Activated CD8-positive, alpha-beta memory T cell treated with anti-CD3 and anti-CD28 coated beads for 48 hours (primary cell): ENCODE measurements at places on chromosomes 4 and X.

- DNase-seq: no peak
Observed at GRCh38 chrX:24647257-24648058, at the start of gene PCYT1B. PCYT1B (minus strand) TSS chrX:24647347; CDS start chrX:24647105, 242 bp downstream.

DNA sequence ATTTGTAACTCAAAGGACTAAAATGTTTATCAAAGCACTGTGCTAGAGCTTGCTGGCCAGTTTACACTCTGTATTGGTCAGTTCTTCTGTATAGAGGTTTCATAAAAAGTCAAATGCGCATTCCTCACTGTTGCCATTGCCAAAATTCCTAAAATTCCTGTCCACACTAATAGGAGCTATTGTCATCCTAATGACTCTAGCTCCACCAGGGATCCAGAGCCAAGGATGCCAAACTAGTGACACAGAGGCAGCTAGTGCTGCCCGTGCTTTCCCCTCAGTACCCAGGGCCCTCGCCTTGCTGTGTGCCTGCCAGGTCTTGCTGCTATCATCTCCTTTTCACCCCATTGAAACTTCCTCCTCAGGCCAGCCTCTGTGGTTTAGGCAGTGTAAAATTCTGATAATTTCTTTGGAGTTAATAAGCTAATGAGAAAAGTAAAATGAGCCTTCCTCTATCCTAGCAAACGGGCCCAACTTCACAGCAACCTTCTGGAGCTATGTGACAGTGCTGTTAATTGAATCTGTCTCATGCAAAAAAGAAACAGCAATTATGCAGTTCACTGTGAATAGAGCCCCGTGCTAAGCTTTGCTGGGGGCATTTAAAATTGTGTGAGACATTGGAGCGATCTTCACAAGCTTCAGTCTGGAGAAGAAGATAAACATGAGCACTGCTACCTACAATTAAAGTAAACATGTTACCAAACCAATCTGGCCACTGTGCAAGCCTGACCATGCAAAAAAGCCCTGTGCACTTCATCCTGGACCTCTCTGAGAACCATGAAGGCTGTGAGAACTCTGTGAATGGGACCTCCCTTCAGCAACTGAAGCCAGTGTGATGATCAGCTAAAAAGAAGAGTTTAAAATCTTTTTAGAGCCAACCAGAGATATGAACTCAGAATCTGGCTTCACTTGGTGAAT, 43.1 kb upstream of the FGF2 start:
- no peak for DNase-seq

DNA sequence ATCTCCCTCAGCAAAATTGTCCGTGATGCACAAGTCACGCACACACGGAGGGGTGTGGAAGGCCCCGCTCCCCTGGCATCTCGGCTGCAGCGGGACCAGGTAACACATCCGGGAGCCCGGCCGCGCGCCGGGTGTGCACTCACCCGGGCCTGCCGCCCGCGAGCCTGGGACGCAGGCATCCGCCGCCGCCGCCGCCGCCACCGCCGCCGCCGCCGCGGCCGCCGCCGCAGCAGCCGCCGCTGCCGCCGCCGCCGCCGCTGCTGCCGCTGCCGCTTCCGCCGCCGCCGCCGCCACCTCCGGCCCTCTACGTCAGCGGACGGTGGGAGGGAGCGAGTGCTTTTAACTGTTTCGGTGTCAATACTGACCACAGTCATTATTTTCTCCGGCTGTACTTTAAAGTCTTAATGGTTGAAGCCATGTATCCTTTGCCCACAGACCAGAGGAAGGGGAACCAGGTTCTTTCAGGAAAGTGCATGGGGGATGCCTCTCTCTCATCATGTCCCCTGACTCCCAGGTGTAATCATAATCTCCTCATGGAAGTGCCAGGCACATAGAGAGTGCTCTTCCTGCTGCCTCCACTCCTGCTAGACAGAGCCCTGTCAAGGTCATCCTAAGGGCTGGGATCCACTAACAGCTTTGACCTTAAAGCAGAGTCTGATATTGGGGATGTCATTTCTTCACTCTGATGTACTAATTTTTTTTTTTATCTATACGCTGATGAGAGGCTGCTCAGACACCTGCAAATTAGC, 38.0 kb downstream of the MAGEE2 start:
- DNase-seq: no peak

DNA sequence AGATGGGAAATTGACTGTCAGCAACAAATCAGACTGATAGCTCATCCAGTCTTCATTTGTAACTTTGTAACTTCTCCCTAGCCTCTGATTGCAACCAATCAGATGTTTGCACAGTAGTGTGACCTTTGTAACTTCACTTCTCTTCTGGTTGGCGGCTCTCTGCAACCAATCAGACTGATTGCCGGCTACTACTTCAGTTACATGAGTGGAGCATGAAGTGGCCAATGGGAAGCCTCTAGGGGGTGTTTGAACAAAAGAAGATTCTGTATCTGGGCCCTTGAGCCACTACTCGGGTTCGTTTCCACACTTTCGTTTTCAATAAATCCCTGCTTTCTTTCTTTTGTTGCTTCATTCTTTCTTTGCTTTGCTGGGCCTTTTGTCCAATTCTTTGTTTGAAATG, 1285.8 kb downstream of the TECRL start:
- no peak for DNase-seq

DNA sequence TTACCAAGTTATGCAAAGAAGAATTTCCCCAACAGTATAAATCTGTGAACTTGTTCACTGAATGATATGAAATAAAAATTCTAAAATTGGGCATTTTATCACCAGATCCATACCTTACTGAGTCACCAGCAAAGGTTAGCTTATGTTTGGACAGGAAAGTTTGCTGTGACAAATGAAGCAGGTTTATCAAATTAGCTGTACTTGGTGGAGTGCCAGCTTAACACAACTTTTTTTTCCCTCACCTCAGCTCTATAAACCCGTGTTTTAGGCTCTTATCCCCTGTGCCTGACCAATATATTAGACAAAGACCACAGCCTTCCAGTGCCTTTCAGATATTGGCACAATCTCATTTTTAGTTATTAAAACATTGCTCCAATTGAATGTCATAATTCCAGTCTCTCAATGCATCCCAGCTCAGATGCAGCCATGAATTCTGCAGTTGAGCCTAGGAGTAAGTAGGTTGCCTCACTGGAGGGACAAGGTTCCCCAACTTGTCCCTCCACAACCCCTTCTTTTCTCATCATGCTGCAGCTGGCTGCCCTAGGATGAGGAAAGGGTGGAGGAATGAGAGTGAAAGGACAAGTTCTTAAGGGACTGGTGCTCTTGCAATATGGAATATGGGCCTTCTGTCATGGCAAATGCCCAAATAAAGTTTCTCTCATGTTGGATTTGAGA, 27.0 kb upstream of the PDGFC start:
- no peak for DNase-seq

DNA sequence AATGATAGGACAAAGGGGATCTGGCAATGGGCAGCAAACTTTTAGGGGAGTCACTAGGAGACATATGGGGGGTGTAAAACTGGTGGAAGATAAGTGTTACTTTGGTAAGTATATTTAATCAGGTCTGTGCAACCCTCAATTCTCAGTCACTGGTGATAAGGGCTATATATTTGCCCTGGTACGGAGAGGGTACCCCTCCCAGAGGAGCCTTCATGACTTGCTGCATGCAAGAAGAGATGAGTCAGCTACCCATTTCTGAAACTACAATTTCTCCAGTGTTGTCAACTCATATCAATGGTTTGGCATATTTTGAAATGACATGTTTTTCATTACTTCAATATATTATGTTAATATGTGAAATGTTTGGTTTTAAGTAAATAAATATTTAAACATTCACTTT, 14.3 kb downstream of the SMARCAD1 start:
- DNase-seq: no peak

- no peak for DNase-seq
Observed at GRCh38 chrX:50447535-50447934, 23.1 kb downstream of the DGKK start.

DNA sequence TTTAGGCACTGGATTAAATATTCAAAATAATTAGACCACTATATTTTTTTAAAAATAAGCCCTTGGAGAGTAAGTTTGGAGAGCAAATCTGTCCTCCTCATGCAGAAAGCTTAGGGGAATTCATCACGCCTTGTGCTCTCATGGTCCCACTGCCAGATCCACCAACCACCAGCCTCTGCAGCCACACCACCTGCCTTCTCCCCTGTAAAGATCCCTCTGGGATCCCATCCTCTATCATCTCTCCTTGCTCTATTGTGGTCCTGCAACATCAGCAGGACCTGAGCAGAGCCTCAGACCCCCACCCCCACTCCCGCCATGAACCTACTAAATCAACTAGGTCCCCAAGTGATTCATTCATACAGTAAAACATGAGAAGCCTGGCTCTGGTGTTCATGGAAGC, 482.6 kb upstream of the GALNT7 start:
- no peak for DNase-seq

DNA sequence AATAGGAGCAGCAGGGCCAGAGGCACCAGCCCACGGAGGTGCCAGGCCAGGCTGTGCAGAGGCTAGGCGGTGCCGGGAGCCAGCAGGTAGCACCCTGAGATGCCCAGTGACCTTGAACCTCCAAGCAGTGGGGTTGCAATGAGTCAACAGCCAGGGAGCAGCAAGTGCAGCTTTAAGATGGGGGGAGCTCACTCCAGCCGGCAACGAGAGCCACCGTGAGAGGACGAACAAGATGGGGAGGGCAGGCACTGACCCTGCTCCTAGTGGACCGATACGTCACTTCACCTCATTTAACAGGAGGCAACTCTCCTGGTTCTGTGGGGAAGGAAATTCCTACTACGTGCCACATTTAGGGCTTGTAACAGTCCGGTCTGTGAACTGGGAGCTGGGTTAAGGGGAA, 4.8 kb downstream of the LETM1 start:
- no peak for DNase-seq

- DNase-seq: no peak
Observed at GRCh38 chrX:84487365-84488353, 14.6 kb downstream of the HDX start.

DNA sequence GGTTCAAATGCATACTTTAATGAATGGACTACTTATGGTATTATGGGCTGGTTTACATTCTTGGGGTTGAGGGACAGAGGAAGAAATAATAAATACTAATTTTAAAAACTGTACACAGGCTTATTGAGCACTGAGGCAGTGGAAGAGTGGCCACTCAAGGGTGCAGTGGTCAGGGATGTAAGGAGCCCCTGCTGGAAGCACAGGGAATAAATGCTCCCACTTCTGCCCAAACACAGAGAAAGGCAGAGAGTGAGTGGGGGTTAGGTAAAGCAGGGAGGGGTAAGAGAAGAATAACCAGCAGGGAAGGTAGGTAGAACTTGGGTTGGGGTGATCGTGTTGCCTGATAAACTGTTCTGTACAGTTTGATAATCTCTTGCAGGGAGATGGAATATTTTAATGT, 60.0 kb downstream of the GAB1 start:
- DNase-seq: no peak

DNA sequence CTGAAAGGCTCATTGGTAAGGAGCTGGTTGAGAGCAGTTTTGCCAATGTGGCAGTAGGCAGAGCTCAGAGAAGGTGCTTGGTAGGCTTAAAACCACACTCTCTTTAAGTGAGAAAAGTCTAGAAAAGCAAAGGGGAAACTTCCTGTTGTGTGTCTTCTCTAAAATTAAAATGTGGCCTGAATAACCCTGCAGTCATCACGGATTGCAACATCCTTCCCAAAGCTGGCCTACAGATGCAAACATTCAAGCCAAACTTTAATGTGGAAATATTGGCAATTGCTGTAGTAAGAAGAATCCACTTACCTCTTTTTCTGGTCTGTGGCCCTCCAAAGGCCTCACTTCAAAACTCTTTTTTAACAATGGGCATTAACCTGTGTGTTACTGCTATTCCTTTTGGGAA, 348.5 kb downstream of the OPHN1 start:
- no peak for DNase-seq
